Stimulated activated naive CD4-positive, alpha-beta T cell treated with Interleukin-2 at 50 U/mL for 16 hours (primary cell): ENCODE measurements at places on chromosomes 4 and X.

DNA sequence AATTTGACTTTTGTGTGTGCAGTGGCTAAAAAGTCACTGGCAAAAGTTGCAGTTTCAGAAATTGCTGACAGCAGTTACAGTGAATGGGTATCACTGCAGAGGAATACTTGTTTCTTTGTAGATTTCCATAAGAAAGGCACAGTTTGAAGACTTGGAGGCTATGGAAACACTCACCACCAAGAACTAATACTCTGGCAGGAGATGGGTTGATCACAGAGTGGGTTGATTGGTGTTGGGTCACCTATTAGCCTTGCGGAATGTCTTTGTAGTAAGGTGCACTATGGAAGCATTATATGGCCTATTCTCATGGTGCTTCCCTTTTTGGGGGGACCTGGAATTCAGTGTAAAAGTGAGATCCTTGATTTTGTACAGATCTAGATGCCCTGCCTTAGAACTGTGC, 502.8 kb downstream of the CFAP47 start:
- no peak for DNase-seq

DNA sequence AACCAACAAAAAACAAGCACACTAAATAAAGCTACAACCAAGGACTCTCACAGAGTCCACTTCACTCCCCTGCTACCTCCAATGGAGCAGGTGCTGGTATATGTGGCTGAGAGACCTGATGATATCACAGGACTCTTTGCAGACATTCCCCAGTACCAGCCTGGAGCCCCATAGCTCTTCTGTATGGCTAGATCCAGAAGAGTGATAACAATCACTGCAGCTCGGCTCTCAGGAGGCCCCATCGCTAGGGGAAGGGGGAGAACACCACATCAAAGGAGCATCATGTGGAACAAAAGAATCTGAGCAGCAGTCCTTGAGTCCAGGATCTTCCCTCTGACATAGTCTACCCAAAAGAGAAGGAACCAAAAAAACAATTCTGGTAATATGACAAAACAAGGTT, 237.1 kb upstream of the TLL1 start:
- DNase-seq: no peak

DNA sequence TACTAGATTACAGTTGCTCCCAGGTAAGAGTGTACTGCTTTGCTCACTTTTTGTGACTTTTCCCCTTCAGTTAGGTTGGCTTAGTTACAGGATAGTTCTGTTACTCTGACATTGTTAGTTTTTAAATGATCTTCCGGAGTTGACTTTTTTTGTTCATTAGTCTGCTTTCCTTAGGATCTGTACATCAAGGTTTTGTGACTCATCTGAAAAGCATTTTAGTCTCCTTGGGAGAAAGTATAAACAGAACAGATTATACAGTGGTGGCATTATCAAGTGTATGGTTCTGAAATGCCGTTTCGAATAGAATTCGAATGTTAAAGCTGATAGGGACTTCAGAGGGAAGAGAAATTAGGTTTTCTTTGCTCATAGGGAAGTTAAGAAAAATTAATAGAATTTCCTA, 63.3 kb downstream of the USP9X start:
- no peak for DNase-seq

- no peak for DNase-seq
These were observed 101.9 kb downstream of the QRFPR start for GRCh38 chr4:121278811-121279368.

DNA sequence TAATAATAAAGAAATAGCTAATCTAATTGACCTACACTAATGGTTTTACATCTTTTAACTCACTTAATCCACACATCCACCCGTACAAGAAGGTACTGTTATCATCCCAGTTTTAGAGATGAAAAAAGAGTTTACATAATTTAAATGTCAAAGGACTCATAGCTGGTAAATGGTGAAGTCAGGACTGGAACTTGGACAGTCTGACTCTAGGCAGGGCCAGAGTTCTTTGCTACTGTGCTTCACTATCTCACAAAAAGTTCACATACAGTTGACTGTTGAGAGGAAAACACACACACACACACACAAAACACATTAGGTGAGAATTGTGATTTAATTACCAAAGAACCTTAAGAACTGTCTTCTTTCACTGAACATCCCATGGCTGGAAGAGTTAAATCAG, 71.2 kb upstream of the PRSS48 start:
- no peak for DNase-seq

- no peak for DNase-seq
These were observed 72.6 kb downstream of the FHDC1 start for GRCh38 chr4:153008578-153009199.

DNA sequence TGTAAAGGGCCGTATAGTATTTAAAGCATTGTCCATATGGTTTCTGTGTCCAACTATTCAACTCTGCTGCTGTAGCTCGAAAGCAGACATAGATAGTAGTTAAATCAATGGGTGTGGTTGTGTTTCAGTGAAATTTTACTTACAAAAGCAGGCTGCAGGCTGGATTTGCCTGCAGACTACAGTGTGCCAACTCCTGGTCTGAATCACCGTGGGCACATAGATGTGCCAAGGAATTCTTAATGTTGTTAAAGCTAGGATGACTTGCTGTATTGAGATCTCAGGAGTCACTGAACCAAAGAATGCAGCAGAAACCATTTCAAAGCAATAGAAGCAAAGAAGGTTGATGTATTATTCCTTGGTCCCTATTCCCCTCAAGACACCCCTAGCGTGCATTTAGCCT, 379.0 kb downstream of the STIM2 start:
- DNase-seq: no peak

DNA sequence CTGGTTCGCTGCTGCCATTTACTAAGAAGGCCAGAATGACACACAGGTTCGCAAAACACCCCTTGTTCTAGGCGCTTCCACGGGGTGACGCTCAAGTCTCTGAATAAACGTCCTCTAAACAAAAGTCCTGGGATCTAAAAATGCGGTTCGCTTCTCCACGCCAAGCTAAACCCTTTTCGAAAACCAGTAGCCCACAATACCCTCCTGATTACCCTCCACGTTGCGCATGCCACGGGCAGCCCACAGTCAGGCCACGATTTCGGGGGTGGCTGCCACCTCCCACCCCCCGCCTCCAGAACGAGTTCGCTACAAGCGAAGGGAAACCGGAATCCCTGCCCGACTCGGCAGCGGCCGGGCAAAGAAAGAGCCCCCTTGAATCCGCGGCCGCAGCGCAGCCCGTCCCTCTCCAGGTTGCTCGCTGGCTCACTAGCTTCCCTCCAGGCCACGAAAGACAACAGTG, 423 bp downstream of the RPL39 start:
- DNase-seq: peak; percentile 43

DNA sequence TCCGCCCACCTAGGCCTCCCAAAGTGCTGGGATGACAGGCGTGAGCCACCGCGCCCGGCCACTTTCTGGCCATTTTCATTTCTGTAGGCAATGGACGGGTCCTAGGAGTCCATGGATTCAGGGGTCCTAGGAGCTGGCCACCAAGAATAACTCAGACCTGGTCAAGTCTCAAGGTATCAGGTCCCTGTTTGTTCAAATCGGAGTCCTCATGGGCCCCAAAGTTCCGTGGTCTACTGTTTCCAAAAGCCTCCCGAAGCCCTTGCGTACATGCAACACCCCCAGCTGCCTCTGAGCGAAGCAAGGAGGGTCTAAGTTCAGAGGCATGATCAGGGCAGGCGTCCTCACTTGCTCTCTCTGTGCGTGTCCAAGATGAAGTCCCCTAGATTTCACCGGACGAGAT, 30.1 kb downstream of the P2RY8 start:
- DNase-seq: no peak

DNA sequence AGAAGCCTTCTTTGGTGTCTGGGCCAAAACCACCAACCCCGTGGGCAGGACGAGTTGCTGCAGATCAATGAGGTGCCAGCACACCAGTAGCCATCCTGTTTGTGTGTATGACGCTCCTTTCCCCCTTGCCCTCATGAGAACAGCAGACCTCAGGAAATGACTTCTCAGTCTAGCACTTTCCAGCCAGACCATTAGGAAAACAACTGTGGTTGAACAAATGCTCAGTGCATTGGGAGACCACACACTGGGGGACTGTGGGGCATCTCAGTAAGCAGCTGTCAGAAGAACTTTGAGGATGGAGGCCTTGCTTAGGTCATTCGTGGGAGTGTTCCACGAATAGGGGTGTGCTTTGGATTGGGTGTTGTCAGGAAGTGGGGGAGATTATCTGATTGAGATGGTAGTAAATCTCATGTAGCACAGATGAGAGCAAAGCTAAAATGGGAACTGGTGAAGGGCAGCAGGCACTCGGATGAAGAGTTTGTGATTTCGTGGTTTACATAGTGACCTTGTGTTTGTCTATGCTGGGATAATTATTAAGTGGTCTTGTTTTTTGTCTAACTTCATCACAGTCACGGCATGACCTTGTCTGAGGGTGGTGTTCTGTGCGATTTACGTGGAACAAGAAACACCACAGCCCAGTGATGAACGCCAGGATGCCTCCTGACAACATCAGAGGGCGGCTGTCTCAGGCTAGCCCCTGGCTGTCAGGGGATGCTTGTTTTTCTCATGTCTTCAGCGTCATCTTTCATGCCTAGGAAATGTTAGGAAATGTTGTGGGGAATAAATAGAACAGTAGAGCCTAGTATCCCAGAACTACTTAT, 70.1 kb downstream of the USP46 start:
- DNase-seq: peak; percentile 26

DNA sequence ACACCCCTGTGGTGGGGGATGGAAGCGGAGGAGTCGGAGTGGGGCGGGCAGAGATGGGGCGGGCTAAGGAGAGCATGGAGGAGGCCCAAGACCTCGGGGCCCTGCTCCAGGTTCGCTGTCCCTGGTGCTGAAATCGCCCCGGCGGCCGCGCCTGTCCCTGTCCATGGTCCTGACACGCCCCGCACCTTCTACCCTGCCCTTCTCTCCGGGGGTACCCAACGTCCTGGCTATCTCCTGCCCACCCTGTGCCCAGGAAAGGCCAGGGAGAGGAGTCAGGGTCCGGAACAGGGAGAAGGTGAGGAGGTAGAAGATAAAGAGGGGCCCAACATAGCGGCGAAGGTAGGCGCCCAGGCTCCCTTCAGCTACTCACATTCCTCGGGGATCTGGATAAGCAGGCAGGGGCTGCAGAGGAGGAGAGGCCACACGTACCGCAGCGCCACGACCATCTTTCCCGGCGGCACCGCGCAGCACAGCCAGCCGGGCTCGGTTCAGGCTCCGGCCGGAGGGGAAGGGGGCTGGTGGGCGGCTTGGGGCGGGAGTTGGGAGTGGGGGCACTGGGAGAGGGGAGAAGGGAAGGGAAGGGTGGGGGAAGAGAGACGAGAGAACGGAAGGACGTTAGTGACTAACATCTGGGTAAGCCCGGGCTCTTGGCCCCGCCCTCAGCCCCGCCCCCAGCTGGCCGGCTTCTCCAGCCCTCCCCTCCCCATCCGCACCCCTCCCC, 10.4 kb downstream of the L1CAM start:
- peak; percentile 55 for DNase-seq

- DNase-seq: no peak
These were observed 58.1 kb upstream of the ADRA2C start for GRCh38 chr4:3708103-3708510.

GRCh38 chr4:1976416-1977352, 32.1 kb downstream of the NELFA start:
- DNase-seq: no peak

DNA sequence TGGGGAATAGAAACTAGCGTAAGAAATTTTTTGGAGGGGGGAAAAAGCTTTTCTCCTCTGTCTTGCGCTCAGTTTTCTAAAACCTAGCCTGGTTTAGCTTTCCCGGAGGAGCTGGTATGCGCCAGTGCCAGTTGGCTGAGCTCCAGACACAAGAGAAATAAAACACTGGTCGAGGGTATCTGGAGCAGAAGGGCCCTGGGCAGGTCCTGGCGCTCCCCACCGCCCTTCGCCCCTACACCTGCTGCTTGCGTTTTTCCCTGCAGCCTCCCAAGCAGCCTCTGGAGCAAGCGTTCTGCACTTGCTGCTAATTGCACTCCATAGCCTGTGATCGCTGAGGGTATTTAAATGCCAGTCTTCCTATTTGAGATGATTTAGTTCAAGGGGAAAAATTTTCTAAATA, 816 bp downstream of the EREG start:
- DNase-seq: no peak

GRCh38 chr4:93748373-93749291, 79.9 kb upstream of the ATOH1 start:
- DNase-seq: no peak

GRCh38 chr4:16187455-16187854, 38.8 kb downstream of the TAPT1 start:
- no peak for DNase-seq

- DNase-seq: no peak
These were observed 56.5 kb downstream of the AGA start for GRCh38 chr4:177385576-177386277.

DNA sequence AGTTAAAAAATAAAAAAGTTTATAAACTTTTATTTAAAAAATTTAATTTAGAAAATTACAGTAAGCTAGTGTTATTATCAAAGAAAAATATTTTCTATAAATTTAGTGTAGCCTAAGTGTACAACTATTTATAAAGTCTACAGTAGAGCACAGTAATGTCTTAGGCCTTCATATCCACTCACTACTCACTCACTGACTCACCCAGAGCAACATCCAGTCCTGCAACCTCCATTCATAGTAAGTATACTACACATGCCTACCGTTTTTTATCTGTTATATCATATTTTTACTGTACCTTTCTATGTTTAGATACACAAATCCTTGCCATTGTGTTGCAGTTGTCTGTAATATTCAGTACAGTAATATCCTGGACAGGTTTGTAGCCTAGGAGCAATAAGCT, 129.0 kb upstream of the FAM47B start:
- DNase-seq: no peak

- no peak for DNase-seq
These were observed 130.5 kb upstream of the SMAD1 start for GRCh38 chr4:145351162-145351561.

DNA sequence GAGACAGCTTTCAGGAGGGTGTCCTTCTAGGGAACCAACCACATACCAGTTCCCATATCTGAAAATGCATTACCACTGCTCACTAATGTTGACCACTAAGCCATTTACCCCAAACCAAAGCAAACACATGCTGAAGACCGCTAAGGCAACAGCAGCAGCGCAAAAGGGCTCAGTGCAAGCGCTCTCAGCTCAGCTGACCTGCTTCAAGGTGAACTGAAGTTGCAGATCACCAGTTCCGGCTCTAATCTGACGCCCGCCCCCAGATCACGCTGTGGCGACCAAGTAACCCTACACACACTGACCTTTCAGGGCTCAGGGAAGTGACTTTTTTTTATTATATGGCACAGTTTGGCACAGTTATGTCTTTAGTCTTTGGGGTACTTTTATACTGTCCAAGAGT, 5.8 kb downstream of the MECP2 start:
- DNase-seq: no peak

DNA sequence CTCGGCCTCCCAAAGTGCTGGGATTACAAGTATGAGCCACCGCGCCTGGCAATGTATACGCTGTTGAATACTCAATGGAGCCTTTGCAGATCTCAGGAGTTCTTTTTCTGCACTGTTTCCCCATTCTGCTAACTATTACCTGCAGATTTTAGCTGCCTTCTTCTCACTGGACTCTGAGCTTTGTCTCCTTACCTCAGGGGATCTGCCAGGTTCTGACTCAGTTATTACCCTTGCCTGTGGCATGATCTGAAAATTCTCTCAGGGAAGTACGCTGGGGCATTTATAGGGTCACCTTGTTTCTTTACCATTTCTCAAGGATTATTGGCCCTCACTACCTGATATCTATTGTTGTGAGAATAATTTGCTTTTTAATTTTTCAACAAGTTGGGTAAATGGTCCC, 56.6 kb upstream of the MAGED1 start:
- DNase-seq: no peak
